ENCODE measurements at places on chromosomes 2 and 18.

DNA sequence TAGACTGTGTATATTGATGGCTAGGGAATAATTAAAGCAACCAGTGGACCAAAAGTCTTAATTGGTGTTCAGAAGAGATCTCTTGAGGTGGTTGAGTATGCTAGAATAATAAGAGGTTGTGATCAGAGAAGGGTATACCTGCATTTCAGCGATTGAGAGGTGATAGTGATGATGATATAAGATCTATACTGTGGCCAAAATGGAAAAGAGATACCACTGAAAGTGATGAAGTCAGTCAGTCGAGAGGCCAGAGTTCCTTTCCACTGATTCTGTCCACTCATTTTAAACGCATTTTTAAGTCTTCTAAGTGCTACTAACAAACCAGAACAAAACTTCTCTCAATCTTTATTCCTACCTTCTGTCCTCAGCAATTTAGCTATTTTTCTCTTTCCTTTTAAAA, 32.9 kb downstream of the ACTR3 start:
- DNase-seq, result no peak

DNA sequence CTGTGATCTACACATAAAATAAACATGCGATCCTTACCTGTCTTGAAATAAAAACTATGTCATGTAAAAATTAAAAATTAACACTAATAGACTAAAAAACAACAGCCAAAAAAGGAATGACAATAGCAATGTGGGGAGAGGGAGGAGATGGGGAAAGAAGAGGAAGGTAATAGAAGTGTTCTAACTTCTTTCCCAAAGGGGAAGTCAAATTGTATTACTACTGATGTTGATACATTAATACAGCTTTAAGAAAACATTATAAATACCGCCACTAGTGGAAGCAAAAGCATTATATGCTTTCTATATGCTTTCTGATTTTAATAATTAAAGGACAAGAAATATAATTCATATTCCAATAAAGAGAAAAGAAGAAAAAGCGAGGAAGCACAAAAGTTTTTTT, 22.2 kb downstream of the ZNF516 start:
- no peak for DNase-seq

DNA sequence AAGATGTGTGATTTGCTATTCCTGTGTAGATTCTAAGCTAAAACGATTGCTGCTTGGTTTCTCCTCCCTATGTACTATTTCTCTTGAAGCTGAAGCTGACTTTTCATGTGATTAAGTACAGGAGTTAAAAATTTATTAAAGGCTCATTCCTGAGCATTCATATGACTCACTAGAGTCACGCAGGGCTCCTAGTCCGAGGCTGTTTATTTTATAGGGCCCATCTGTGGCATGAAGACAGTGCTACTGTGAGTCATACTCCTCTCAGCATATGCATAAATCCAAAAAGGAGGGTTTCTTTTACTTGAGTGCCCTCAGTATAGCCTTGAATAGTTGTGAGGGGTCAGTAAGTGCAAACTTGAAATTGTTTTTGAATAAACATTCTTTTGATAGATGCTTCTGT, 378.8 kb downstream of the PTPRM start:
- DNase-seq, result no peak

- DNase-seq, result no peak
These were observed 324.8 kb upstream of the CHAC2 start for GRCh38 chr2:53442783-53443182.

GRCh38 chr2:239181074-239181902, 219.5 kb downstream of the HDAC4 start:
- DNase-seq, result no peak

DNA sequence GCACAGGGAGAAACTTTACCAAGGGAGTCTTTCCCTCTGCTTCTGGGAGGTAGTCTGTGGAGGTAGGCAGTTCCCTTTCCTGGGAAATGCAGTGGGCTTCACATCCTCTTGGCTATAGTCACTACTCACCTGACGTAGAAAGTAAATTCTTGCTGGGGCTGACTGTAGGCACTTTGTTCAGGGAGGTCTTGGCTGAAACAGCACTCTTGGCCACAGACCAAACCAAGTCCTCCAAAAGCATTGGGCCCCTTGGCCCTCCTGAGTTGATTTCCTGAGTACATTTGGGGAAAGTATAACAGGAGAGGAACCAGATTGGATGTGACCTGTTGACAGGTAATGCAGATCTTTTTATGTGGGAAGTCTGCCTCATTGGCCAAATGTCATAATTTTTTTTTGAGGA, 108.9 kb downstream of the MGAT5 start:
- no peak for DNase-seq

DNA sequence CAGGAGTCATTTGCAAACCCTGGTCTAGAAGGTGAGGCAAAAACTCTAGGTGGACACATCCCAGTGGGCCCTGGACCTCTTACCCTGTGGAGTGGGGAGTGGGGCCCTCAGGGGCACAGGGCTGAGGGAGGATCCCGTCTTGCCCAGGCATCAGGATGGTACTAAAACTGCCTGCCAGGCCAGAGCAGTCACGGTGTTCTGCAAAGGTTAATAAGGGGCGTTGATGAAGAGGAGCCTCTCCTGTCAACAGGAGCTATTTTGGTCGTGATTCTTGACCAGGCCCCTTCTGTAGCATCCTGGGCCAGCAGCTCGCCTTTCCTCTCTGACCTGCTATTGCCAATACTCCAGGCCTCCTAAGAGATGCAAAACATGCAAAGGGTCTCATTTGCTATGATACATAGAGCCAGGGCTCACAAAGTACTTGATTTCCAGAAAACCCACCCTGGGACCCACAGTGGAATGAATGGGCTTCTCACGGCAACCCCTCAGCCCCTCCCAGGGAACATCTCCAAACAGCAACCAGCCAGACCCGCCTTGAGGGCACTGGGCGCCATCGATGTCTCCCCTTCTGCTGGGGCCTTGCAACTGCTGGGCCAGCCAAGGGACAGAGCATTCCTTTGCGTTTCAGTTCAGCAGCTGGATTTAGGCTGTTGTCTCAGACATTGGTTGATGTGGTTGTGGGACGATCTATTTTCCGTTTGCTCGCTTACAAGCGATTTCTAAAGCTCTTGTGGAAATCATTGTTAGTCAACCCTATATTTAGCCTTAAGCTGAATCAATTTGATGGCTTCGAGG, 111.1 kb downstream of the PDCL3 start:
- no peak for DNase-seq

DNA sequence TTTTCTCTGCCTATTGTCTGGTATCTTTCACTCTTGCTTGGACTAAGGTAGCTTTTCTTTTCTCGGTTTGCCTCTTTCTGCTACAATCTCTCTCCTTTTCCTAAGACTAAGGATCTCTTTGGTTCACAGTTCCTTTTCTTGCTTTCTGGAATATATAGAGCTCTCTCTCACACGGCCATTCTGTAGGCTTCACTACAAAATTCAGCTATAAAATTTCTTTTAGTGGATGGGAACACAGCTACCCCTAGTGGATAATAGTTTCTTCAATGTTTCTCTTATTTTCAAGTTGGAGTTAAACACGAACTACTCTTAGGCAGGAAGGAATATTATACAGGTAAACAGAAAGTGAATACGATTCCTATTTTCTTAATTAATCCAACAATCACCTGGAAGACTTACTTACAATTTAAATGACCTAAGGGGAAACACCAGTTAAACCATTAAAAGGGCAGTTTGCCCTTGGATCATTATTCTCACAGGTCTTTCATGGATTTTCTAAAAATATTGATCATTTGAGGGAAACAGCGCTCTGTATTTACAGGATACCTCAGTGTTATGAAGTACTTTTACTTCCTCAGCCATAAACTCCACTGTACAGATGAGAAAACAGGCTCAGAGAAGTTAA, 140.5 kb downstream of the LRP2 start:
- no peak for DNase-seq
